ENCODE measurements at places on chromosomes 7 and 10. TPM values are rescaled to one million over a fixed set of nuclear protein-coding genes. Genes with fewer than 3 reads are reported as not detected.

DPYSL4 gene
- 64.4 TPM for total RNA-seq

SGPL1 gene
- 18.3 TPM for total RNA-seq

C10orf62 gene
- 2.6 TPM for total RNA-seq

DNA sequence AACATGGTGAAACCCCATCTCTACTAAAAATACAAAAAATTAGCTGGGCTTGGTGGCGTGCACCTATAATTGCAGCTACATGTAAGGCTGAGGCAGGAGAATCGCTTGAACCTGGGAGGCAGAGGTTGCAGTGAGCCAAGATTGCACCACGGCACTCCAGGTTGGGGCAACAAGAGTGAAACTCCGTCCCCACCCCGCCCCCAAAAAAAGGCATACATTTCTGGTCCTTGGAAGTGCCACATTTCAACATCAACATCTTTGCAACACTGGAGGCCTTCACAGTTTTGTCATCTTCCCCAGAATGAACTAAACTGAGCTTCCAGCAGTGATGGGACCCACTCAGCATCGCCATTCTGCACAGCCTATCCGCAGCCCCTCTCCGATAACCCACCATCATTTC is 36.6 kb downstream of the FAM53B start:
- no peak for ATAC-seq

DNA sequence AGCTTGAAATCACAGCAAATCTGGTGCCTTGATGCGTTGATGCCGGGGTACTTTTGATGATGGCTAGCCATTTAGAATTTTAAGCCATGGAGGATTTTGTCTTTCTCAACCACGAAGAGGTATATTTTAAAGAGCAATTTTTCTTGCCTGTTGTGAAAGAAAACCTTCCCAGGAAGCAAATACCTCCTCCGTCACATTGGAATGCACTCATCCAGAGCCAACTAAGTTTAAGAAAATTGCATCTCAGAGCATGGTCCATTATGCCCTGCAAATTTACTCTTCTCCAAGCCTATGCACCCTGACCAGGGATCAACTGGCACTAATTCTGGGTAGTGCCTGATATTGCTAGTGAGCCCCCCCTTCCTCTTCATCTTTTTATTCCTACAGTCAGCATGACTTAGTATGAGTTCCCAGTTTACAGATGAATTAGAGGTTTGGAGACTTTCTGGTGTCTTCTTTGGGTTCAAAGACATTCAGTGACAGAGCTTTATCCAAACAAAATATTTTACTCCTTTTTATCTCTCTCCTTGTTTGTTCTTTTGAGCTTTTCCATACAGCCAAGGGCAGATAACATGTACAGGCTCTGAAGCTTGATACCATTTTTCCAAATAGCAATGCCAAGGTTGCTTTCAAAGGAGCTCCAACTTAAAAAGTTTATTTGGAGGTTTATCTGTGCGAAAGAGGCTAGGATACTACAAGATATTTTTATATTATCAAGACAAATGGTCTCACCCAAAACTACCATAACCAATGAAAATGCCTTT is 56.6 kb upstream of the ANK3 start:
- ATAC-seq: no peak

GRCh38 chr7:105705427-105705826 is 124.1 kb upstream of the EFCAB10 start:
- ATAC-seq: no peak

DNA sequence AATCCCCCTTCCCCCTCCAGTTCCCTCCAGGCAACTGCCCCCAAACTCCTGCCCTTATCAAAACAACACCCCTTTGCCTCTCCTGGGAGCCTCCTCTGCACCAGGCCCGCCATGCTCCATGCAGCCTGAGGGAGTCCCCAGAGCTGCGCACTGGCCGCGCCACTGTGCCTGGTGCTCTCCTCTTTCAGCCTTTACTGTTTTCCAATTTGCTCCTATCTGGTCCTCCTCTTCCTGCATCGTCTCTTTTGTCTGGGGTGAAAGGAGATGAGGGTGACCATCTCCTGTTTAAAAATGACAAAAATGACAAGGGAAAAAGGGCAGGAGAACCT is 165.8 kb upstream of the ADCY1 start:
- no peak for ATAC-seq

DNA sequence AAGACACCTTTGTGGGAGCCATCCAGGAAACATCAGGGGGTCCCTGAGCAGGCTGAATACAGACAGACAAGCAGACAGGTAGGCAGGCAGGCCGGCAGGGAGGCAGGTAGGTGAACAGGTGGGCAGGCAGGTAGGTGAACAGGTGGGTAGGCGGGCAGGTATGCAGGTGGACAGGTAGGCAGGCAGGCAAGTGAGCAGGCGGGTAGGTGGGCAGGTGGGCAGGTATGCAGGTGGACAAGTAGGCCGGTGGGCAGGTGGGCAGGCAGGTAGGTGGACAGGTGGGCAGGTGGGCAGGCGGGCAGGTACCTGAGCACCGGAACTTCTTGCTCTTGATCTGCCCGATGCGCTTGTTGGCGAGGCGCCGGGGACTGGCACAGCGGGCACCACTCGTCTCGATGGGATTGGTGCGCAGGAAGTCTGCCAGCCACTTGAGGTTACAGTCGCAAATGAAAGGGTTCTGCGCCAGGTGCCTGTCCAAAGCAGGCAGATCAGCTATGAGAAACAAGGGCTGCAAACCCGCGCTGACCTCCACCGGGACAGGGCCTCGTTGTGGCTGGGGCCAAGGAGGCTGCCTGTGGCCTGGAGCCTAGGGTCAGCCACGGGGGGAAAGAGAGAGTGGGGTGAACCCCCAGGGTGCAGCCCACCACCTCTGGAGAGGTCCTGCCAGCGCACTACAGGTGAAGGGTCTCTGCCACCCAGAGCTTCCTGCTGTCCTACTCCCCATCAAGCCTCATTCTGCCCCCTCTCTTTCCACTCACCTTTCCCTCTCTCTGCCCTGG is 136.9 kb downstream of the SLIT1 start:
- no peak for ATAC-seq

DNA sequence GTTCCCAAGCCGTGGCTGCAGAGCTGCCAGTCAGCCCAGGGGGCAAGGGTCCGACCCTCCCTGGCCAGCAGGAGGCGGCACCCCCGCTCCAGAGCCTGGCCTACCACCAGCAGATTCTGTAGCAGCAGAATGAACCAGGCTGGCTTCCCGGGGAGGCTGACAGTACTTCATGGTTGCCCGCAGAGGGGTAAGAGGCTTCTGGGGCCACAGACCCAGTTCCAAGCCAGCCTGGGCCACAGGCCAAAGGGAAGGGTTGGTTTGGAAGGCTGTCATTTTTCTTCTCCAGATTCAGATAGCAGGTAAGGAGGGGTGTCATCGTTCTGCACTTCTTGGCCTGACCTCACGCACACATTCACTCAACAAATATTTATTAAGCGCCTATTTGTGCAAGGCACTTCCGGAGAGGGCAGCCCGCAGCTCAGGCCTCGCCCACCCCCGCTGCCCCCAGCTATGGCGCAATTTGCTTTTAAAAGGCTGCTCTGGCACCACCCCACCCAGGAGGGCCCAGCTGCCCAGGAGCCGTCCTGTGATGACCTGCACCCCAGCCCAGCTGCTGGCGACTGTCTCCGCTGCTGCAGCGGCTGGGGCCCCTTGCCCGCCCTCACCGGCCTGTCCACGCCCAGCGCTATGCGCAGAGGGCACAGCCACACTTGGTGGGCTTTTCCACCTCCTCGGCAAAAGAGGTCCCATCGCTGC is 168.5 kb downstream of the LCOR start:
- no peak for ATAC-seq

- no peak for ATAC-seq
These were observed 229.1 kb upstream of the AKR1E2 start for GRCh38 chr10:4596951-4597350.

DNA sequence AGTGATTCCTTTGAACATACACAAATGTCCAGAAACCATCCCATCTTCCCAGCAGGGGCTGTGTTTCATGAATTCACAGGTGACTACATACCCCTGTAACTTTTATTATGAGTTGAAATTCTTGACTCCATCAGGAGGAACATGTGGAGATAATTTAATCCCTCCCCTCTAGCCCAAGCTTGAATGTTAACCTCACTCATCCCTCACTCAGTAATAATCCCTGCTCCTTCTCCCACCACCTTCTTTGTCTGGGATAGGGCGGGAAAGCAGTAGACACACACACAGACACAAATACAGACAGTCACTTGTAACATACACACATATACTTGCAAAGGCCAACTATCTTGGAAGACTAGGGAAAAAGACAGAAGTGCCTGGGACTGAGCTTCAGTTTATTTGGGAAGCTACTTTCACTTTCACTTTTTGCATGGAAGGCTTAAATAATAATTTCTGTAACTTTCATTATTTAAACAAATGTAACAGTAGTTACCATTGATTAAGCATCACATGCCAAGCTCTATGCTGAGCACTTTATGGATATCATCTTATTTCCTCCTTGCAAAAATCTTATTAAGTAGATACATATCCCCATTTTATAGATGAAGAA is 7.3 kb downstream of the AASS start:
- no peak for ATAC-seq

DNA sequence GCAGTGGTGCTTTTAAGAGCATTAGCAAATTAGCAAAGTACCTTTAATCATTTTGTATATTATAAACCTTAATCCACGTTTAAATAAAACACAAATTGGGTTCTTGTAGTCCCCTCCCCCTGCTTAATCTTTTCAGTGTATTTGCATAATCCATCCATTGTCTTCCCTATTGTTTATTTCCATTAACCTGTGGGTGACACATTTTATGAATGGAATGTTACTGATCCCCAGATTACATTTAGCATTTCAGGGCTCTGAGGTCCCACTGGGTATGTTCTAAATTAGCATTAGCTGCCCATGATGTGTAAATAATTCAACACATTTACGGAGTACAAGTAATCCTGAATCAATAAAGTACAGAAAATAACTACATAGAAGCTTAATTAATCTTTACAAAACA is 138.4 kb upstream of the FEZF1 start:
- ATAC-seq: no peak

- ATAC-seq: no peak
These were observed 2.6 kb downstream of the MEST start for GRCh38 chr7:130494431-130494858.

DNA sequence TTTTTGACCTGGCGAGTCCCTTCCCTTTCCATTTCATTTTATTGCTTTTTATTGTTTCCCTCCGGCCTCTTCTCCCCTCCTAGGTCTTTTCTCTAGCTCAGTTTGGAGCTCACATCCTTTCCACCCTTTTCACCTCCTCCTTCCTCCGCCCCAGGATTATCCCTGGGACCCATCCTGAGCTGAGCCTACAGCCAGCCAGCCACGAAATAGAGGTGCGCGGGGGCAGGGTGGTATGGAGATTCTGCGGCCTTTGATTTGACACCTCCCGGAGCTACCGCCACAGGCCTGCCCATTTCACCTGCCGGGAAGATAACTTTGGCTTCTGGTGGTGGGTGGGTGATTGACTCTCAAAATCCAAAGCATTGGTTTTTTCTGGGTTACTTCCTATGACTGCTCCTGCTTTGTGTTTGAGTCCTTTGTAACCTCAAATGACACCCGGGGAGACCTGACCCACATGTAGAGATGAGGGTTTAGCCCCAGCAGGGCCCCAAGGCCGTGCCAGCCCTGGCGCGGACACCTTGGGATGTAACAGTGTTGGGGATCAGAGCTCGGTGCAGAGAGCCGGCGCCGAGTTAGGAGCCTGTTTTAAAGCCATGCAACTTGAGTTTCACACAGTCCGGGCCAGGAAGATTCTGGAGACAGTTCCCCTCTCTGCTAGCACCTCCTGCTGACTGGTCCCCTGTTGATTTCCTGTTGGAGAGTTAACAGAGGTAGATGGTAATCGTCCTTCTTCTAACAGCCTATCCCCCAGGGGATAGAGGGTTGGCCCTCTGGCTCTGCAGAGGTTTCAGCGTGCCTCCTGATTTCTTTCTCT is 1.5 kb downstream of the DUSP5 start:
- ATAC-seq: no peak
